Neural progenitor cell (in vitro differentiated cells): ENCODE measurements at places on chromosomes 16 and 17.

GRCh38 chr17:50583641-50584040 is 23.1 kb downstream of the CACNA1G start:
- H3K4me1 ChIP-seq, result peaks cover 34% of the 10 kb centered on the region
- DNase-seq, result no peak
- H3K36me3 ChIP-seq, result no peaks in the 10 kb centered on the region
- H3K4me3 ChIP-seq, result no peak overlapping the region

GRCh38 chr16:50666658-50667496 is 14.2 kb downstream of the SNX20 start:
- no peak overlapping the region for H3K4me3 ChIP-seq
- peaks cover 11% of the 10 kb centered on the region for H3K27me3 ChIP-seq
- H3K36me3 ChIP-seq, result no peaks in the 10 kb centered on the region
- H3K4me1 ChIP-seq, result peaks cover 6% of the 10 kb centered on the region
- H3K27ac ChIP-seq, result no peak overlapping the region
- no peak for DNase-seq

GRCh38 chr17:17119533-17119932 is 77.3 kb downstream of the MPRIP start:
- no peaks in the 10 kb centered on the region for H3K27me3 ChIP-seq
- no peak for DNase-seq
- H3K36me3 ChIP-seq, result no peaks in the 10 kb centered on the region
- no peak overlapping the region for H3K27ac ChIP-seq

DNA sequence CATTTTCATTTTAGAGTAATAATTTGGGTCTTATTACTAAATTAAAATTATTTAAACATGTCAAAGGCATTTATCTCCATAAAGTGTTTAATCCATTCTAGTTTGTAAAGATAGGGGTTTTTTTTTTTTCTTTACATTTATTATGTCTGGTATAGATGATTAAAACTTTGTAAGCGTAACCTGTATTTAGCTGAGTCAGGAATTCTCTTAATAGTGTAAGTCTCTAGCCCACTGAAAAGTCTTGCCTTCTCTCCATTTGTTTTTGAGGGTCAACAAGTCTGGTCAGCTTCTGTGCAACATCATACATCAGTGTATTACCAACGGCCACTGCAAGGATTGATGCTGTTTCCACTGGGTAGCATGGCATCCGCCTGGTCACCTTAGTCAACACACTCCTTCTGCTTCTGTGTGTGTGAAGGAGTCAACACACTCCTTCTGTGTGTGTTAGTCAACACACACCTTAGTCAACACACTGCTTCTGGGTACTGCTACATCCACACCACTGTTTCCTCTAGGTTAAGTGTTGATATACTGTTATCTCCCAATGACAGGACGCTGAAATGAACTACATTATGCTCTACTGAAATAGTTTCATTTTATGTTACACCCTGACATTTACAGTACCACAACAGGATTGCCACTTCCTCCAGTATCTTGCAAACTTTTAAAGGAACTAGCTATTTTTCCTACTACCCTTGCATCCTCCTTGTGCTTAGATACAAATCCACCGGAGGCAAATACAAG is 37.3 kb upstream of the VWA3A start:
- no peaks in the 10 kb centered on the region for H3K36me3 ChIP-seq

GRCh38 chr16:5488581-5488980 is 391.0 kb upstream of the EEF2KMT start:
- H3K36me3 ChIP-seq, result no peaks in the 10 kb centered on the region
- no peak for DNase-seq
- no peaks in the 10 kb centered on the region for H3K27me3 ChIP-seq
- H3K4me3 ChIP-seq, result no peak overlapping the region
